ENCODE measurements at places on chromosomes 2 and 18.

DNA sequence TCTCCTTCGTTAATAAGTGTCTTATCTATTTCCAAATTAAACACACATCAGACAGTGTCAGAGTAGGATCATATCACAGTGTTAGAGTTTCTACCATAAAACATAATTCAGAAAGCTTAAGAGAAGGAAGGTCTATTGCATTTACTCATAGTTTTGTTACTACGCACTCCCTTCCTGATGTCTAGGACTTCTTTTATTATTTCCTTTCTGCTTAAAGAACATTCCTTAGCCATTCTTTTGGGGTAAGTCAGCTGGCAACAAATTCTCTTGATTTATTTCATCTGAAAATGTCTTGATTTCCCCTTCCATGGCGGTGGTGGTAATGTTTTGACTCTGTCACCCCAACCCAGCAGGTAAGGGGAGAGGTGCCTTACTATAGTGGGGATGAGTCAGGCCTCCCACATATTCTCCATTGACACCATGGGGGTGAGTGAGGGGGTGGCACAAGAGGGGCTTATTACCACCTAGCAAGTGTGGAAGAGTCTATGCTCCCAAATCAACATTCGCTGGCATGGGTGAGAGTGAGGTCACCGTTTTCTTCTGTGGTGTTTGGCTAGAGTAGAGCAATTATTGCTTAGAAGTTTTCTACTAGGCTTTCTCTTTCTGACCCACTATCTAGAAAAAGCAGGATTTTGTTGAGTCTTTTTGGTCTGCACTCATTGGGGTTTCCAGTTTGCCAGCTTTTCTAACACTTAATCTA, 29.9 kb downstream of the ABCB11 start:
- DNase-seq, result no peak

- DNase-seq, result no peak
Measured at GRCh38 chr2:219944866-219945265, 317.4 kb downstream of the SLC4A3 start.

- no peak for DNase-seq
Measured at GRCh38 chr2:156471762-156472161, 35.6 kb downstream of the GPD2 start.

DNA sequence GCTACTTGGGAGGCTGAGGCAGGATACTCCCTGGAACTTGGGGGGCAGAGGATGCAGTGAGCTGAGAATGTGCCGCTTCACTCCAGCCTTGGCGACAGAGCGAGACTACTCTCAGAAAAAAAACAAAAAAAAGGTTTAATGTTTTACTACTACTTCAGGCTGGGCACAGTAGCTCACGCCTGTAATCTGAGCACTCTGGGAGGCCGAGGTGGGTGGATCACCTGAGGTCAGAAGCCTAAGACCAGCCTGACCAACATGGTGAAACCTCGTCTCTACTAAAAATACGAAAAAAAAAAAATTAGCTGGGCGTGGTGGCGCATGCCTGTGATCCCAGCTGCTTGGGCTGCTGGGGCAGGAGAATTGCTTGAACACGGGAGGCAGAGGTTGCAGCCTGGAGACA, 75.7 kb upstream of the ATIC start:
- no peak for DNase-seq

GRCh38 chr2:2719015-2719414, 387.9 kb upstream of the MYT1L start:
- DNase-seq, result no peak

GRCh38 chr18:72470391-72470790, 73.8 kb downstream of the CBLN2 start:
- DNase-seq, result no peak

- DNase-seq, result no peak
Measured at GRCh38 chr2:19349911-19350677, 8.3 kb downstream of the OSR1 start.

DNA sequence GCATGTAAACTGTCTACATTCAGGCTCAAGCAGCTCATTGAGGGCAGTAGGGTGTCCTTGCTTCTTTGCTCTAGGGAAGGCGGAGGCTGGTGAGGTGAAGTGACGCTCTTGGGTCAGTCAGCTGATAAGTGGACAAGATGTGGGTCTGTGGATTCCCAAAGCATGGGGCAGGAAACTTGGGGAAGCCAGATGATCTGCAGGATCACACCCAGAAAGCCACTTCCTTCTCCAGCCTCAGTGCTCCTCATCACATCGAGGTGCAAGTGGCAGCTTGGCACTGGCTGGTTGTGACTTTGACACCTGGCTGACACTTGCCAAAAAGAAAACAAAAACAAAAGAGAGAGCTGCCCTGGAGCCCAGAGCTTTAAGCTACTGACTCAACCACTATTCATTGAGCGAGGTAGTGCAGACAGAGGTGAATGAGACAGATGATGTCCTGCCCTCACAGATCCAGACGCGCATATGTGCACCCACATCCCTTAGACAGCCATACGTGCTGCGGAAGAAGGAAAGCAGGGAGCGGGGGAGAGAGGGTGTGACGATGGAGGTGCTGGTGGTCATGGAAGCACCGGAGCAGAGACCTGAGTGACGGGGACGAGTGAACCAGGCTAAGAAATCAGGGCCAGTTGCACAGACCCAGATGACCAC, 3.1 kb upstream of the CIB4 start:
- no peak for DNase-seq

GRCh38 chr2:80168037-80168436, 136.5 kb downstream of the LRRTM1 start:
- DNase-seq, result no peak
